DMS153 (cell line): ENCODE measurements at places on chromosomes 2 and 18.

DNA sequence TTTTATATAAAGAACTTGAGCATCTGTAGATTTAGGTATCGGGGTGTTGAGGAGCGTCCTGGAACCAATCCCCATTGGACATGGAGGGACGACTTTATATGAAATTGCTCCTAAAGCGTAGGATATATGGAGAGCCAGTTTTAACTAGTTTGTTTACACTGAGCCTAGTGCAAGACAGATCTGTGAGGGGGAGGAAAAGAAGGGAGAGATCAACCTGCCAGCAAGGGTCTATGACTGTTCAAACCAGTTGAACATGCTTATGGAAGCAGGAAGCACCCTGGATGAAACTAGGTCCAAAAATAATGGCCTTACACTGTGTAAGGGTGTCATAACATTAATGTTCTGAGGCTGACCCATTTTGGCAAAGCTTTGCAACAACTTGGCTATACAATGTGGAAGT lies 34.0 kb upstream of the SLC40A1 start:
- no peak for DNase-seq

GRCh38 chr2:10258326-10258725 lies 44.4 kb upstream of the HPCAL1 start:
- no peak for DNase-seq

GRCh38 chr2:145739681-145740080 lies 1219.8 kb upstream of the ZEB2 start:
- no peak for DNase-seq

- DNase-seq: no peak
Observed at GRCh38 chr2:68368654-68369336, 3.7 kb downstream of the PLEK start.

GRCh38 chr2:101339266-101339880 lies 30.9 kb upstream of the RNF149 start:
- no peak for DNase-seq

- no peak for DNase-seq
Observed at GRCh38 chr18:36298126-36298741, 721 bp downstream of the FHOD3 start.

DNA sequence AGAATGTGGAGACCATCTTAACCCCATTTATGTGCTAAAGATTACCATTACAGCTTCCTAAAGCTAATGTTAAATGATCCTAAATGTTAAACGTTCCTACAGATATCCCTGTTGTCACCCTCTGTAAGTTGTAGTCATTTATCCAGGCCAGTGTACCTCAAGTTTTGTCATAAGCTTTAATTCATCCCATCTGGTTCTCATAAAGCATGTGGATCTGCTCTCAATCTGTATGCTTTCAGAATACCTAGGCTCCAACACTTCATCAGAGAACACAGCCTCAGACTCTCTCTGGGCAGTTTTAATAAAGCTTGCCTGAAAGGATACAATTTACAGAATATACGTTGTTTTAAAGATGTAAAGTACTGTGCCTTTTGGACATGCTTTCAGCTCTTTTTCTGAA lies 4.2 kb upstream of the CCDC178 start:
- DNase-seq: no peak

DNA sequence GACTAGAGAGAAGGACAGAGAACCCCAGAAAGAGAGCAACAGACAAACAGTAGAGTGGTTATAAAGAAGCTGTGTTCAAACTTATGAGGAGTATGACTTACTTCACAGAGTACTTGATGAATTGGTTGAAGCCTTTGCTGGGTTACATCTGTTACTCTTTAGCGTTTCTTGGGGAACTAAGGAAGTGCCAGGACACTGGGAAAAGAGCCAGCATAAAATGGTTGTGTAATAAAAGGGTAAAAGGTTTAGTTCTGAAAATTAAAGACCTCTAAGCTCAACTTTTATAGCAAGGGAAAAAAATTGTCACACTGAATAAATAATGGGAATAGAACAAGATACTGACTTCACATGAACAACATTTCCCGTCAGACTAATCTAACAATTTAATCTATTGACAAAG lies 17.0 kb upstream of the STAT4 start:
- no peak for DNase-seq
